ENCODE measurements at places on chromosomes 11 and 22. TPM values are rescaled to one million over a fixed set of nuclear protein-coding genes. Genes with fewer than 3 reads are reported as not detected.

- DNase-seq = no peak
These were observed 44.1 kb upstream of the TP53I11 start for GRCh38 chr11:44994753-44995152.

DNA sequence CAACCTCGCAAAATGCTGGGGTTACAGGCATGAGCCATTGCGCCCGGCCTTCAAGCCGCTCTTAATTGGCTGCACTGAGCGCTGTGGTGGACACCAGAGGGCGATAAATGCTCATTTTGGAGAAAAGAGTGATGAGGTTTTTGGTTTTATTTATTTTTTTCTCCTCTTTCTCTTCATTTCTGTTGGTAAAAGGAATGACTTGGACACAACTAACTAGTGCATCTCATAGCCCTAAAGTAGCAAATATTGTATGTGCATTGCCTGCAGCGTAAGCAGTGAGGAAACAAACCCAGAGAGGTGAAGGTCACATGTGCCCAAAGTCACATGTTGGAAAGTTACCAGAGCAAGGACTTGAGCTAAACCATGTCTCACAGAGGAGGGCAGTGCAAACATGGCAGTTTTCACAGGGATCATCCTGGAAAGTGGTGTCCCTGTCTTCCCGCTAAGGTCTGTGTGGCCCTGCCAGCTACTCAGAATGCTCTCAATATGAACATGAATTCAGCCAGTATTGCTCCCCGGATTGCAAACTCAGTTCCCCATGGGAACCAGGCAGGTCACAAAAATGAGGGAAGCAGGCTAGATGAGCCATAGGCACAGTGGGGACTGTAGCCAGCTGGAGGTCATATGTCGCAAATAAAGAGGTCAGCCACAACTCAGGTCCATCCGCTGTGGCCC lies 8.6 kb upstream of the CD82 start:
- DNase-seq = peak; percentile 59

DNA sequence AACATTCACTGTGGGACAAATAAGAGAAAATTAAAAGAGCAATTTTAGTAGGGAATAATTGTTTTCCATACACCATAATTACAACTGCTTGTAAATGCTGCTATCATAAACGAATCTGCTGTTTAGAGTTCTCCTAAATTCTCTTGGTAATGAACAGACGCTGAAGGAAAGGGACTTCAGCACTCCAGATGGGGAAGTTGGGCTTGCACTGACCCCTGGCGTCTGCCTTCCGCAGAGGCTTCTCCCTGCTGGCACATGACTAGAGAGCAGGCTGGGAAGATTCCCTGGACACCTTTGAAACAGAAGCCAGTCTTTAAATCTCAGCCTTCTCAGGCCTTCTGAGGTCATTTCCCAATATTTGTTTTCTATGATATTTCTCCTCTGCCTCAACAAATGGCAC lies 84.1 kb downstream of the NXPE2 start:
- peak; percentile 53 for DNase-seq

- DNase-seq = no peak
These were observed 24.8 kb upstream of the THY1 start for GRCh38 chr11:119447664-119448242.

DNA sequence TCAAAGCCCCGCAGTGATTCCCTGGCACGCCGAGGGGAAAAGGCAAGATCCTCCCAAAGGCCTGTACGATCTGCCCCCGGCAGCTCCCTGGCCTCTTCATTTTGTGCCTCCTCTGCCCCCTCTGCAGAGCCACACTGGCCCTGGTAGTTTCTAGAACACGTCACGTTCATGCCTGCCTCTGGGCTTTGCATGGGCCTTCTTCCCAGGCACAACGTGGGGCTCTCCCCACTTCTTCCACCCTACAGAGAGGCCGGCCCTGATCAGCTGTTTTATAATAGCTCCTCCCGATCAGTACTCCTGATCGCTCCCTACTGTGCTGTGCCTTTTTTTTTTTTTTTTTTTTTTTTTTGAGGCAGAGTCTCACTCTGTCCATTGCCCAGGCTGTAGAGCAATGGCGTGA lies 78.4 kb downstream of the PTPRJ start:
- DNase-seq = no peak

DNA sequence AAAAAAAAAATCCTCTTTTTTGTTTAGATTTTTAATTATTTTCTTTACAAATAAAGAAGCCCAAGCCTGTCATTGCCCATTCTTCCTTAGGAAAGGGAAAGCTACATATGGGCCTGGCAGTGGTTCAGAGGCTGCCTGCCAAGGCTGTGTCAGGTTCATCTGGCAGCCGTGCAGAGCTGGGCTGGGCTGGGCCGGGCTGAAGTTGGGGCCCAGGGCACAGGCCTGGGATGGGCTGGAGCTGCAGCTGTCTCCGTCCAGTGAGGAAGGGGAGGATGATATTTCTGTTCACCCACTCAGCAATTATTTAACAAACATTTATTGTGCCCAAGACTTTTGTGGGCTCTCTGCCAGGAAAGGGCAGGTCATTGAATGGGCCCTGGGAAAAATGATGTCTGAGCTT lies 4.6 kb downstream of the PRR5L start:
- no peak for DNase-seq

- DNase-seq = no peak
These were observed 1214.3 kb upstream of the RAG2 start for GRCh38 chr11:37812281-37812880.

GRCh38 chr22:49764127-49764581 lies 63.5 kb downstream of the BRD1 start:
- no peak for DNase-seq

DNA sequence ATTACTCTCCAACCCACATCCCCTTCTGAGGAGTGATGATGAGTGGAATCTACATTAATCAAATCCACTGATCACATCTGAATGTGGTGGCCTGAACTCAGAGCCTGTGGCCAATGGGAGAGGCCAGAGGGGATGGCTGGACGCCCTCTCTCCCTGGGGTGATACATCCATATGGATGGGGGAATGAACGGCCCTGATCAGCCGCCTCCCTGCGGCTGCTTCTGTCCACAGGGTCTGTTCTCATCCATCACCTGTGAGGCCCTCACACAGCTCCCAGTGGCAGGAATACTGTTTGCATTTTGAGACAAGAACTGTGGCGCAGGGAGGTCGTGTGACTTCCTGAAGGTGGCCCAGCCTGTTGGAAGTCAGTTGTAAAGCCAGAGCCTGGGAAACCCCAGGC lies 78.3 kb upstream of the SHISAL1 start:
- DNase-seq = no peak

GRCh38 chr11:61949169-61950034 lies 749 bp upstream of the BEST1 start:
- DNase-seq = peak; percentile 89

- DNase-seq = no peak
These were observed 8.4 kb downstream of the CYTH4 start for GRCh38 chr22:37290737-37291136.

- DNase-seq = peak; percentile 89
These were observed 37.2 kb upstream of the ACER3 start for GRCh38 chr11:76823481-76824028.

DNA sequence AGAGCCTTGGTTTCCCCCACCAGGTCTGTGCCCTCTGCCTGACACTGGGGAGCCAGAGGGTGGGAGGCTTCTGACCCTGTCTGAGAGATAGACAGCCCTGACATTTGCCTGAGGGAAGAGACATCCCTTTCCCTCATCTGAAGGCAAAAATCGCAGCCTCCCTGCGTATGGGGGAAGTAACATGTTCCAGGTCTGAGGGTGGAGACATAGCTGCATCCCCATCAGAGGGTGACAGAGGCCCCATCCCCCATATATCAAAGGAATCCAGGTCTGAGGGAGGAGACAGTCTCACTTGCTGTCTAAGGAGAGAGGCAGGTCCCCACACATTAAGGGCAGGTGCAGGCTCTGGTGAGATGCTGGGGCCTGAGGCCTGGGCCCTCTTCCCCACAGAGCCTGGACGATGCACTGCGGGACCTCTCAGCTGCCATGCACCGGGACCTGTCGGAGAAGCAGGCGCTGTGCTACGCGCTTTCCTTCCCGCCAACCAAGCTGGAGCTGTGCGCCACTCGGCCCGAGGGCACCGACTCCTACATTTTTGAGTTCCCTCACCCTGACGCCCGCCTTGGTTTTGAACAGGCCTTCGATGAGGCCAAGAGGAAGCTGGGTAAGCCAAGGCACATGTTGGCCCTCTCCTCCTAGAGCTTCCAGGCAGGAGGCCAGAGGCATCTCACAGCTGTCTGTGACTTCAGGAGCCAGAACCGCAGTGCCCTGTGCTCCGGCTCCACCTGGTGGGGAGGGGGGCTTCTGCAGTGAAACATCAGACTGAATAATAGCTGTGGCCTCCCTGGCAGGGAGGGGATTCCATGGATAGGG lies 16.1 kb upstream of the RELT start:
- DNase-seq = no peak

DNA sequence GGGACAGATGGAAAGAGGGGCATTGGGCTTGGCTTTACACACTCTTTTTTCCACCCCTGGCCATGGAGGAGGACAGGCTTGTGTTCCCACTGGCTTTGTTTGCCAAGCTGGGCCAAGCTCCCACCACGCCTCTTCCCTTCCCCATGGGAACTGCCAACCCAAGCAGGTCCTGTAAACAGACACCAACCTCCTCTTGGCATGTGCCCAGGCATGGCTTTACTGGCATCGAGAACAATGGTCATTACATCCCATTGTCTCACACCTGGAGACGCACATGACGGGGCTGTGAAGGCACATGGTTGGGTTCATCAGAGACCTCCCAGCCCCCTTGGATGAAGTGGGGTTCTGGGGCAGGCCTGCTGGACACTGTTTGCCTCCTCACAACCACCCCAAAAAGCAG lies 11.7 kb downstream of the SEC14L3 start:
- DNase-seq = no peak

- DNase-seq = no peak
These were observed 84.0 kb upstream of the CTSC start for GRCh38 chr11:88421530-88421929.

DNA sequence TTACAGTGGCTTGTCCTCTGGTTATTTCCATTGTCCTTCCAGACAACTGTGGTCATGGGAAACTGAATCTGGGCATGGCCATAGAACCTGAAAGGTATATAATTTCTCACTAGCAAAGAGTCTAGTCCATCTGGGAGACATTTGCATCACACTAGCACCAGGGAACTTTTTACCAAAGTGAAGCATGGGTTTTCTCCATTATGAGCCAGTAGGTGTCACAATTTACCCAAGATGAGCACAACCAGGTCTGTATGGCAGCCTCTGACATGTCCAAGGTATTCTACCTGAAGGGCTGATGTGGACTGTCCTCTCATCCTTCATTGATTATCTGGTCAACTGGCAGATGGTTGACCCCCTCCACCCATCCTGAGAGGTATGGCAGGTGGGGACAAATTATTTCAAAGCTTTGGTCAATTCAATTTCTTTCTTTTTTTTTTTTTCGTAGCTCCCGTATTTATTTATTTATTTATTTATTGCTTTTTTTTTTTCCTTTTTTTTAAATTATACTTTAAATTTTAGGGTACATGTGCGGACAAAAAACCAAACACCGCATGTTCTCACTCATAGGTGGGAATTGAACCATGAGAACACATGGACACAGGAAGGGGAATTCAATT lies 425.9 kb downstream of the TMEM135 start:
- DNase-seq = peak; percentile 23

DNA sequence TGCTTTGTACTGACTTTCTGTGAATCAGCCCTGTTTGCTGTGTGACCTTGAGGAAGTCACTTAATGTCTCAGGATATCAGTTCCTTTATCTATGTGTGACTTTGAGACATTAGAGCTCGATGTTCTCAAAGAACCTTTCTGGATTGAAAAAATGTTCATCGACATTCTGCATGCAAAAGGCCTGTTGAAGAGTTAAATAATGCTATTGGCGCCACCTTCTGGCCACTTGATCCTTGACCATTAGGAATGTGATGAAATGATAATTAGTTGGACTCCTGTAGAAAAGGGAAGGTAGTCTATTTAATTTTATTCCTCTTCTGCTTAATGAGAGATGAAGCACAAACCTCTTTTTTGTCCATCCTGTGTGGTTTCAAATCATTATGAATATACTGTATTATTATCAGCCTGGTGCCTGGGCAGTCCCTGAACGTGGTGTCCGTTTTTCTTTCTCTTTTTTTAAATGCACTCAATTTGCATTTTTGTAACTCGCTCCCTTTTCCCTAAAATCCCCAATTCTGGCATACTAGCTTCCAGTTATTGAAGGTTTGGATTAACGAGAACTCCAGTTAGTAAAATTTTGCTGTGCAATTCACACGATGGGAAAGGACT lies 20.7 kb downstream of the ELF5 start:
- peak; percentile 72 for DNase-seq

GRCh38 chr11:61542024-61542461 lies 33.5 kb downstream of the LRRC10B start:
- DNase-seq = no peak

- no peak for DNase-seq
These were observed 254.9 kb downstream of the TMEM135 start for GRCh38 chr11:87292598-87292997.

DNA sequence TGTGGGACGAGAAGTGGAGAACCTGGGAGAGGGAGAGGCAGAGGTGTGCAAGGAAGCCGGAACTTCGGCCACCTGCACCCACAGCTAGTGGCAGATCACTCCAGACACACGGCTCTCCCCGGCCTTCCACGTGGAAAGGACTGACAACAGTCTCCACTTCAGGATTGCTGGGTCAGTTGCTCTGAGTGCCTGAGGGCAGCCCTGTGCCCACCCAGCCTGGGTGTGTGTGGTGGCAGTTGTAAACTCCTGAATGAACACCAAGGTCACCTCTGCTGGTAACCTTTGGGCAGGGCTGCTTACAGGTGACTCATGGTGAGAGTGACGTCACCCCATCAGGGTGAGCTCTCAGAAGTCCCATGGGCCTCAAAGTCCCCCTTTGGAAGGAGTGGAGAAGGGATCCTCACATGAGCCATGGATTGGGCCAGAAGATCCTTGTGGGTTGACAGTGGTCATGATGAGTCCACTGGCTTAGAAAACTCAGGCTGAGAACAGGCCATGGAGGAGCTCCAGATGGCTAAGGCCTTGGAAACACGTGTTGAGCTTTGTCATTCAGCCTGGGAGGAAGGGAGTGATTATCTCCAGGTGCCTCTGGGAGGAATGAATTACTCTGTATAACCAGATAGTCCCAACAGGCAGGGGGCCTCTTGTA lies 71.3 kb downstream of the BCR start:
- peak; percentile 12 for DNase-seq

DNA sequence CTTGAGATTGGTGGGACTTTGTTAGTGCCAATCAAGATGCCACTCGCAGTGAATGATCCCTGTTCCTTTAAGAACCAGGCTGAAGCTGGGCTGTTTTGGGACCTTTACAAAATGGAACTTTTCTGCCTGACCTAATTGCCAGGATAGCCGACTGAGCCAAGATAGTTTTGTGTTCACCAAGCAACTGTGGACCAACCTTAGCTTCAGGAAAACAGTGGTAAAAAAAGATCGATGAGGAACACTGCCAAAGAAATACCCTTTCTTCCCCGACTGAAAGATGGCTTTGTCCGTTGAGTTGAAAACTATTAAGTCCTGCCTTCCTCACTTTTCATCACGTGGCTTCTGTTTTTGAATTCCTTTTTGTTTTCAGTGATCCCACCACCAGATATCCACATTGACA lies 157.9 kb upstream of the SORL1-AS1 start:
- no peak for DNase-seq

GRCh38 chr11:34978236-34979191 lies 62.1 kb downstream of the PDHX start:
- DNase-seq = no peak

Gene HBG2
- total RNA-seq = 2.6 TPM

Gene NPAT
- 9.3 TPM for total RNA-seq

Gene SCUBE2
- 0.10 TPM for total RNA-seq

Gene USP2
- 0.21 TPM for total RNA-seq

Gene MAPK11
- 5.5 TPM for total RNA-seq

Gene KRTAP5-7
- not detected for total RNA-seq

Gene CADM1
- total RNA-seq = 35.4 TPM

Gene YPEL4
- 1.2 TPM for total RNA-seq

Gene APOC3
- not detected for total RNA-seq

Gene LRP5
- 14.1 TPM for total RNA-seq

Gene SERPINH1
- total RNA-seq = 1,416 TPM

Gene VSIG10L2
- not detected for total RNA-seq

Gene EMID1
- total RNA-seq = 3.0 TPM

All from H4 (cell line).